ENCODE measurements at places on chromosomes 4 and X. TPM values are rescaled to one million over a fixed set of nuclear protein-coding genes. Genes with fewer than 3 reads are reported as not detected.

TMEM35A gene
- total RNA-seq = 0.74 TPM

NLRP2B gene
- total RNA-seq = not detected

VEGFC gene
- total RNA-seq = 19.2 TPM

RWDD4 gene
- total RNA-seq = 46.1 TPM

CLDN34 gene
- not detected for total RNA-seq

CT45A5 gene
- not detected for total RNA-seq

DLG3 gene
- 21.3 TPM for total RNA-seq

GUCY1A1 gene
- total RNA-seq = 0.92 TPM

FAM47A gene
- total RNA-seq = not detected

ADGRL3 gene
- 1.4 TPM for total RNA-seq

PDZD4 gene
- 1.4 TPM for total RNA-seq

GYPB gene
- not detected for total RNA-seq

FAM53A gene
- total RNA-seq = 1.3 TPM

CXCL1 gene
- total RNA-seq = 527 TPM

CPZ gene
- total RNA-seq = not detected

SNX25 gene
- 12.5 TPM for total RNA-seq

CCKAR gene
- not detected for total RNA-seq

TCEANC gene
- 3.5 TPM for total RNA-seq

CNOT6L gene
- total RNA-seq = 14.3 TPM

FAM236B gene
- total RNA-seq = not detected

CYTL1 gene
- total RNA-seq = not detected

TCEAL1 gene
- total RNA-seq = 38.9 TPM

ELK1 gene
- total RNA-seq = 36.4 TPM

CXorf65 gene
- not detected for total RNA-seq

ERCC6L gene
- 7.1 TPM for total RNA-seq

TCEAL9 gene
- total RNA-seq = 143 TPM

GABRE gene
- 45.3 TPM for total RNA-seq

GLRA2 gene
- total RNA-seq = not detected

NEIL3 gene
- 43.6 TPM for total RNA-seq

PFKFB1 gene
- 0.35 TPM for total RNA-seq

TMEM31 gene
- not detected for total RNA-seq

MAGEA3 gene
- not detected for total RNA-seq

KLHL2 gene
- 10.2 TPM for total RNA-seq

ZDHHC9 gene
- total RNA-seq = 48.7 TPM

GATA1 gene
- total RNA-seq = not detected

CFP gene
- 0.10 TPM for total RNA-seq

RASL11B gene
- 0.20 TPM for total RNA-seq

ADAM29 gene
- not detected for total RNA-seq

MAPK10 gene
- 0.10 TPM for total RNA-seq

VEGFD gene
- total RNA-seq = 2.9 TPM

DRP2 gene
- 0.35 TPM for total RNA-seq

MGAT4D gene
- not detected for total RNA-seq

CLIC2 gene
- 8.1 TPM for total RNA-seq

HGFAC gene
- not detected for total RNA-seq

HEPH gene
- not detected for total RNA-seq

EDA gene
- 0.67 TPM for total RNA-seq

GAGE12J gene
- total RNA-seq = not detected

ARHGEF6 gene
- total RNA-seq = 2.7 TPM

Data from NCI-H460 (cell line).